NCI-H2171 (cell line): ENCODE measurements at places on chromosomes 5 and 9.

GRCh38 chr5:151097061-151097460, 16.2 kb upstream of the TNIP1 start:
- DNase-seq: no peak

GRCh38 chr5:107359916-107360234, 310.9 kb downstream of the EFNA5 start:
- DNase-seq: no peak

- no peak for DNase-seq
Measured at GRCh38 chr5:146588331-146589027, 72.5 kb upstream of the GPR151 start.

DNA sequence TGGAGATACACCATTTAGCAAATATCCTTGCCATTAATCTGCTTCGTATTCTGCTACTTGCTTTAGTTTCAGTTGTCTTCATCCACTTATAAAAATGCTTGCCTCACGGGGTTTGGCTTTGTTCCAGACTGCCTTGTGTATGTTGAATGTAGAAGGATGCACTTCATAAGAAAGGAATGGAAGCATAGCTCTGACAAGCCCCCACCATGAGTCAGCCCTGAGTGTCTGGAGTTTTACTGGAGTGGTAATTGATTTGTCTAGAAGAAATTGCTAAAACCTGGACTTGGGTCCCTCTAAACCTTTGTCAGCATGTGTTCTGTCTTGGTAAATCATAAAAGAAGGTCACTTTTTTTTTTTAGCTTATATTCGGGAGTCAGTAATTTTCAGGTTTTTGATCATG, 4.6 kb downstream of the TEX48 start:
- DNase-seq: peak; percentile 60

GRCh38 chr5:167783145-167783817, 508.2 kb upstream of the WWC1 start:
- DNase-seq: no peak

DNA sequence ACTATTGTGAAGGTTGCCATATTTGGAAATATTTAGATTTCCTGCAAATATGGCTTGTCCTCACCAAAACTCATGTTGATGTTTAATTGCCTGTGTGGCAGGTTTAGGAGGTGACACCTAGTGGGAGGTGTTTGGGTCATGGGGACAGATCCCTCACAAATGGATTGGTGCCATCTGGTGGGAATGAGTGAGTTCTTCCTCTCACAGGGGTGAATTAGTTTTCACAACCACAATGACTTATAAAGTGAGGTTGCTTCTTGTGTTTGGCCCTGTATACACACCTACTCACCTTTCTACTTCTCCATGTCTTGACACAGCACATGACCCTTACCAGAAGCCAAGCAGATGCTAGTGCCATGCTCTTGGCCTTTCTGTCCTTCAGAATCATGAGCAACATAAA, 41.1 kb downstream of the ISOC1 start:
- no peak for DNase-seq

DNA sequence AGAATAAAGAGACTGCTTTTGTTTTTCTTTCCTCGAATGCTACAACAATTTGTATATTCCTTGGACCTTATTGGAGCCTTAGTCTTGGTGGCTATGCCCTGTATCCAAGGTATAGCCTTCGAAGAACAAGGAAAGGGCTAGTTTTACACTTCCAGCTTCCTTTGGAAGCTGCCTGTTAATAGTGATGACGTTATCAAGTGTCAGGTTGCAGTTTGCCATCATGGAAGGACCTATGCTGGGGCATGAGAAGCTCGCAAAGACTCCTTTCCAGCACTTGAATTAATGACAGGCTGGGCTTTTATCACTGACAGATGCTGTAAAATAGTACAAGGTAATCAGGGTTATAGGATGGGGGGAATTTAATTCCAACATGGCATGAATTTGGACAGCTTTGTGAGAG, 157.9 kb downstream of the KDM4C start:
- peak; percentile 11 for DNase-seq

GRCh38 chr9:137552022-137552768, 516 bp downstream of the MRPL41 start:
- peak; percentile 21 for DNase-seq

- no peak for DNase-seq
Measured at GRCh38 chr5:86570427-86571083, 47.2 kb upstream of the COX7C start.

GRCh38 chr5:32058101-32058500, 116.0 kb downstream of the GOLPH3 start:
- DNase-seq: no peak

GRCh38 chr5:158387499-158387898, 528.6 kb upstream of the CLINT1 start:
- DNase-seq: no peak

GRCh38 chr5:106171132-106171531, 1499.6 kb downstream of the EFNA5 start:
- DNase-seq: no peak

DNA sequence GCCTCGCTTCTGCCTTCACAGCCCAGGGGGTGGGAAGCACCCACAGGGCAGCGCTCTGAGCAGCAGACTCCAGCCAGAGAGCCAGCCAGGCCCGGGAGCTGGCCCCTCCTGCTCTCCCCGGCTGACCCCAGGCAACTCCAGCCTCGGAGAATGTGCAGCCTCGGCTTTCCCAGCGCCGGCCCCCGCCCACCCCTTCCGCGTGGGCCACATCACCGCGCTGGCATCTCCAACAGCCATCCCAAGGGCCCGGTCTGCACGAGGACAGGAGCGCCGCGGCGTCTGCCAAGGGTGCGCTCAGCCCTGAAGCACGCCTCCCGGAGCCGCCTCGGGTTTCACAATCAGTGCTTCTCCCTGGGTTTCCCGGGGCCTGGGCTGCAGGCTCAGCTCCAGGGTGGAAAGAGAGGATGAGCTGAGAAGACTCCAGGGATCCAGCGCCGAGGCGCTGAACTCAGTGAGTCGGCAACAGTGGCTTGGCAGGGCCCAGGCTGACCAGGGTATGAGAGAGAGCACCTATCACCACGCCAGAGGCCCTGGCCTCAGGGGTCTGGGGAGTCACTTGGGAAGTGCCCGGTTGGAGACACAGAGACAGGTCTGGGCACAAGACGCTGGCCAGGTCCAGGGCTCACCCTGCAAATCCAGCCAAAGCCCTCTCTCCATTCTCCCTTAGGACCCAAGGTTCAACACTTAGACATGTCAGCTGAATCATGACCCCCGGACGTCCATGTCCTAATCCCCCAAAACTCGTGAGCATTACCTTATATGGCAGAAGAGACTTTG, 79.6 kb downstream of the ADAMTS2 start:
- peak; percentile 51 for DNase-seq

- peak; percentile 8 for DNase-seq
Measured at GRCh38 chr5:104400941-104401340, 838.4 kb upstream of the NUDT12 start.

DNA sequence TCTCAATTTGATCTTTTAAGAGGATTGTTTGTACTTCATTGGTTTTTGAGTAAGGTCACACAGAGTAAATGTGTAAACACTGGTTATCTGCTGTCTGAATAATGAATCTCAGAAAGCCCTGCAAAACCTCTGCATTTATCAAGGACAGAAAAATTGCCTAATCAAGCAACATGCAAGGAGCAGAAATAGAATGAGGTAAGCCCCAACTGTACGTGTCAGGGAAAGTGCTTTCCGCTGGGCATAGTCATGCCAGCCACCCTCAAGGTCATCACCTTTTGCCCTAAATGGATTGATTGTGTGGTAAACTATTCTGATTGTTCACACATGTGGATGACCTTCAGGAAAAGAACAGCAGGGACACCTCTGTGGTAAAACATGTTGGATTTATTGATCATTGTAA, 376.9 kb upstream of the KCNN2 start:
- DNase-seq: no peak

DNA sequence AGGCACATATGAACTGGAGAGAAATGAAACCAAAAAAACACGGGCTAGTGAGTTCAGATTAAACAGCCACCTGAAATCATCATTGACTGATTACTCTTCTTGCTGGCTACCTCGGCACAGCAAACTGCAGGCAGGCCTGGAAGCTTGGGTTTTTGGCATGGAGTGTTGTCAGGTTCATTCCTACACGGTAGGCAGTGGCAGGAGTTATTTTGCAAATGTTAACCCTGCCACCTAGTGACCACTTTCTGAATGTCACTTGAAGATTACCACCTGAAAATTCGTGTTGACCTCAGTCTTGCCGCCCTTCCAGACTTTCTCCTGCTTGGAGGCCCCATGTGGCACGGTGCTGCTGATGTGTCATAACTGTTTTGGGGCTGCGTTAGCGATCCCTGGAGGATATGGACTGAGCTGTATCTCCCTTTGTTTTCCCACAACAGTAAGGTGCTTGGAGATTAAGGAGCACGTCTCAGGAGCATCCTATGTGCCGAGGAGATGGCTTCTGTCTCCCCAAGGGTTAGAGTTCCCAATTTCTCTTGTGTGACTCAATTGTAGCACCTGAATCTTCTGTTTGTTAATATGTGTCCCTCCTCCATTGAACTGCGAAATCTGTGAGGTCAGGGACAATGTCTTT, 12.7 kb upstream of the CD180 start:
- peak; percentile 30 for DNase-seq

- no peak for DNase-seq
Measured at GRCh38 chr9:76996700-76997099, 22.8 kb upstream of the FOXB2 start.

- DNase-seq: peak; percentile 59
Measured at GRCh38 chr5:169279125-169279524, 21.8 kb downstream of the SLIT3 start.

- no peak for DNase-seq
Measured at GRCh38 chr5:72369301-72369700, 49.1 kb downstream of the PTCD2 start.

GRCh38 chr5:116546033-116546742, 28.4 kb downstream of the SEMA6A start:
- DNase-seq: no peak

DNA sequence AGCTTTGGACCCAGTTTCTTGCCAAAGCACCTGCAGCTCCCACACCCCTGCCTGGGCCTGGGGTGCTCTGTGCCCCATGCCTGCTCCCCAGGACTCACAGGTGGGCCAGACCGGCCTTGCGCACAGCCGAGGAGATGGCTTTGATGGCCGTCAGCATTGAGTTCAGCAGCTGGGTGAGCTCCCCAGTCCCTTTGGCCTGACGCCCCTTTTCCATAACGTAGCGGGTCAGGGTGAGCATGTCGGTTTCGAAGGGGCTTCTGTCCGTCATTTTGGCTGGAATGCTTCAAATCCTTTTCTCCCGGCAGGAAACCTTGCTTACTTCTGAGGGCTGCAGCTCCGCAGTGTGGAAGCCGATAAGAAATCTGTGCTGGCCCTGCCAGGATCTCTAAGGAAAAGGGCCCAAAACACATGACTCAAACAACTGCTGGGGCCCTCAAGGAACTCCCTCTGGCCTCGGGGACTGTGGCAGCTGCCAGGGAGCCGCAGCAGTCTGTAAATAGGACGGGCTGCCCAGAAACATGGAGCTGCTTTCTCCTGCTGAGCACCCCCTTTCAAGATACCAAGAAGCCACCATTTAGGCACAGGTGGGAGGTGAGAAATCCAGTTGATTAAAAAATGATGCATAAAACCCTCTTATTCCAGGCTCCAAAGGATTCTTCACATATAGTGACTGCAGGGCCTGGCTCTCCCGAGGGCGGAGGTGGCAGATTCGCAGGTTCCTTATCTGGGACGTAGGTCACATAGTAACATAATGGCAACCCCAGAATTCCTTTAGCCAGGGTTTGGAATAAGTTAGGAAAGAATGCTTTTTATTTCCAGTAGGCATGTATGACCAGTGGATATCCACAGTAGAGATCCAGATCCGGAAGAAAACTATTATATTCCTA, at the start of gene FBP2:
FBP2 (minus strand) TSS at position 366 of the 887 bp plus-strand sequence; CDS start at position 268, 98 bp downstream.
- DNase-seq: no peak

GRCh38 chr9:14525856-14526255, 167.4 kb downstream of the ZDHHC21 start:
- no peak for DNase-seq

GRCh38 chr5:1930501-1930879, 47.8 kb upstream of the IRX4 start:
- DNase-seq: no peak

- DNase-seq: no peak
Measured at GRCh38 chr9:77851882-77852595, 179.6 kb downstream of the GNAQ start.

DNA sequence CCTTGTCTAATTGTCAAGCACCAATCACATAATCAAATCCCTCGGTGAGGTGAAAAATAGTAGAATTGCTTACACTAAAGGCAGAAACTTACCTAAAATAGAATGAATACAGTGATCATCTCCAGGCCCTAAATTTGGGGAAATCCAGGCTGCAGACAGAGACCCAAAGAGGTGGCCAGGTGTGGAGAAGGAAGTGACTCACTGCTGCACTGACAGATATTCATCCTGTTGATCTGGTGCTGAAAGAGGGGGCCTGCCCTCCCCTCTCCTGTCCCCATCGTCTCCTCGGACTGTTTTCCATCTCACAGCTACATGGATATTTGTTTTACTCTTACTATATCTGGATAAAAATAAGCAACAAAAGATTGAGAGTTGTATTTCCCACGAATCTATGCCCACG, 15.9 kb downstream of the OR2Y1 start:
- DNase-seq: no peak

DNA sequence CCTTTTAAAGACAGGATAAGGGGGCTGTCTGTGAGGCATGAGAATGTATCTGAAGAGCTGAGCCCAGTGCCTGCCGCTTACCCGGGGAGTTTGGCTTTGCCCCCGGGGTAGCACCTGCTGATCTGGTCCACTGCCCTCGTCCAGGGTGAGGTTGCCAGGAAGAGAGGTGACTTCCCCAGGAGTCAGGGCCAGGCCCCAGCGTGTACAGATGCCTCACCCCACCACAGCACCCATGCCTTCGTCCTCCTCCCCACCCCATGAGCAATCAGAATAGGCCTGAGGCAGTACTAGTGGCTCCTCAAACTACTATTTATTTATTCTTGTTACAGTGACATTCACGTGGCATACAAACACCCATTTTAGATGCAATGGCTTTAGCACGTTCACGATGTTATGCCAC, 15.7 kb upstream of the AIF1L start:
- no peak for DNase-seq

- DNase-seq: no peak
Measured at GRCh38 chr5:10036136-10036815, 213.4 kb downstream of the ATPSCKMT start.

- no peak for DNase-seq
Measured at GRCh38 chr5:72608926-72609325, 101.7 kb upstream of the ZNF366 start.
